ENCODE measurements at places on chromosomes 2 and 18.

- DNase-seq: no peak
These were observed 126.4 kb upstream of the HNMT start for GRCh38 chr2:137837830-137838229.

DNA sequence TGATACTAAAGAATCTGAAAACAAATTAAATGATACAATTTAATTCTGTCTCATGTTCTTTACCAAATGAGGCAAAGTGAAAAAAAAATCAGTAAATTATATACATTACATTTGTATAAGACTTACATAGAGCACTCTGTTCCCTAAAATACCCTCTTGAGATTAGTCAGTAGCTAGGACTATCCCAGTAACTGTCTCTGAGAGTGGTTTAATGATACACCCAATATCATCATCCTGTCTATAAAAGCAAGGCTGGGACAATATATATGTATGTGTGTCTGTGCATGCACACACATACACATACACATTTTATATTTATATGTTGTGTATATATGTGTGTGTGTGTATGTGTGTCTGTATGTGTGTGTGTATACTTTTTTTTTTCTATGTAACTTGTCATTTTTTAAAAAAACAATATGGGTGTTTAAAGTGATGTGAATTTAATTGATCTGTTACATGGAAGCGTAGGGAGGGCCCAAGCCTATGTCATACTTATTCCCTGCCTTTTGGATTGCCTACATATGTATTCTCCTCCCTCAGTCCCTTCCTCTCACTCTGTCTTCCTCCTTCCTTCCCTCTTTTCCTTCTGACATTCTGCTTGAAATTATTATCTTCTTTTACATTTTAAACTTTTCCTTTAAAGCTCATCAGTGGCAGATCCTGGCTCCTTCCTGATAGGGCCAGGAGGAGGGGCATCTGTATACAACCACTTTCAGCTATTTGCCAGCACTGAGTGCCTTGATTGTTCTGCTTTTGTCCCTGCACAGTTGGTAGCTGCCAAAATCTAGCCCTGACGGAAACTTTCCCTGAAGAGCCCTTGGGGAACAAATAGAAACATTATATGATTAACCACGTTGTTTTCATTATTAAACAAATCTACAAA is 6.8 kb downstream of the ASXL3 start:
- DNase-seq: no peak

GRCh38 chr18:60676815-60677214 is 304.2 kb upstream of the MC4R start:
- no peak for DNase-seq

DNA sequence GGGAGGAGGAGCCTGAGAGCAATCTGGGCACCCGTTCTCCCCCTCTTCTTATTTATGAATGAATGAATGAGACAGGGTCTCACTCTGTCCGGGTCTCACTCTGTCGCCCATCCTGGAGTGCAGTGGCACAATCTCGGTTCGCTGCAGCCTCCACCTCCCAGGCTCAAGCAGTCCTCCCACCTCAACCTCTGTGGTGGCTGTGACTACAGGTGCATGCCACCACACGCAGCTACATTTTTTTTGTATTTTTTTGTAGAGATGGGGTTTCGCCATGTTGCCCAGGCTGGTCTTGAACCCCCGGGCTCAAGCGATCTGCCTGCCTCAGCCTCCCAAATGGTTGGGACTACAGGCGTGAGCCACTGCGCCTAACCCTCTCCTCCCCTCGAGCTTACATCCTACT is 198.4 kb downstream of the NEDD4L start:
- DNase-seq: no peak

GRCh38 chr2:212926940-212927339 is 224.5 kb downstream of the IKZF2 start:
- no peak for DNase-seq

GRCh38 chr2:151239624-151240023 is 22.0 kb downstream of the RBM43 start:
- DNase-seq: no peak

DNA sequence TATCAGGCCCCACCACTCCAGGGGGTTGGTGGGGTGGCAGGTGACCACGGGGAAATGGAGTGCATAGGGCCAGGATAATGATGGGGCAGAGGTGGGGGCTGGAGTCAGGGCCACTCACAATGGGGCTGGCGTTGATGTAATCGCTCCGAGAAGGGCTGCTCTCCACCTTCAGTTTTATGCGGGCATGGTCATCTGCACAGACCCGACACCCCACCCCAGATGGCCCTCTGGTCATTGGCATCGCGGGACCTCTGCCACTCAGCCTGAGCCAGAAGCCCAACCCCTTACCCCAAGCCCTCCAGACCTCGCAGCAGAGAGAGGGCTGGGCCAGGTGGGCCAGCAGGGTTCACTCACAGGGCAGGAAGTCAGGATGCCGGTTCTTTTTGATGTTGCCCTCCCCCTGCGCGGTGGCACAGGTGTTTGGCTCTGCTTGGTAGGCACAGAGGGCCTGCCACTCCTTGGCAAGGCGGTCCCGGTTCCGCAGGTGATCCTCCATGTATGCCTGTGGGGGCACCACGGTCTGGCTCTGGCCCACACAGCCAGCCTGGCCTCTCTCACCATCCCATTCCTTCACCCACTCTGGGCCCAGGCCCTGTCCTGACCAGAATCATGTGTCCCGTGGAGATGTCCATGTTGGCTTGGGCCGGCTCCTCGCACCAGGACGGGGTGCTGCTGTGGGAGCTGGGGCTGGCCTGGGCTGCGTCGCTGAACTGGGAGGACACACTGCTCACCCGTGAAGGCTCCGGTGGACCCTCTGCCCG is 12.4 kb downstream of the PTPRN start:
- DNase-seq: no peak

DNA sequence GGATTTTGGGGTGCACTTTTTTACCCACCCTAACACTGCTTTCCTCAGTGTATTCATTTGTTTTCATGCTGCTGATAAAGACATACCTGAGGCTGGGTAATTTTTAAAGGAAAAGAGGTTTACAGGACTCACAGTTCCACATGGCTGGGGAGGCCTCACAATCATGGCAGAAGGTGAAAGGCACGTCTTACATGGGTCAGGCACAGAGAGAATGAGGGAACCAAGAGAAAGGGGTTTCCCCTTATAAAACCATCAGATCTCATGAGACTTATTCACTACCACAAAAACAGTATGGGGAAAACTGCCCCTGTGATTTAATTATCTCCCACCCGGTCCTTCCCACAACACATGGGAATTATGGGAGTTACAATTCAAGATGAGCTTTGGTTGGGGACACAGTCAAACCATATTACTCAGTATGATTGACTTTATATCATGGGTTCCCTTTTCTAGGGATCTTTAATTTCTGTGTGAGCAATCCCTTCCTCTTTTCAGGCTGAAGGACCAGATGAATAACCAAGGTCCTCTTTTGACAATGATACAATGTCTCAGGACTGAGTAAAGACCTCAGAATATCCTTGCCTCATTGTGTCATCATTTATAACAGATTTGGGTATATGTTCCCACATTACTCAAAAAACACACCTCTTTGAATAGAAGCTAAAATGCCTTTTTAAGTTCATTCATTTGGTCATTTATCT is 100.1 kb upstream of the TRIB2 start:
- no peak for DNase-seq

GRCh38 chr2:176090862-176091261 is 1.7 kb upstream of the HOXD13 start:
- no peak for DNase-seq

DNA sequence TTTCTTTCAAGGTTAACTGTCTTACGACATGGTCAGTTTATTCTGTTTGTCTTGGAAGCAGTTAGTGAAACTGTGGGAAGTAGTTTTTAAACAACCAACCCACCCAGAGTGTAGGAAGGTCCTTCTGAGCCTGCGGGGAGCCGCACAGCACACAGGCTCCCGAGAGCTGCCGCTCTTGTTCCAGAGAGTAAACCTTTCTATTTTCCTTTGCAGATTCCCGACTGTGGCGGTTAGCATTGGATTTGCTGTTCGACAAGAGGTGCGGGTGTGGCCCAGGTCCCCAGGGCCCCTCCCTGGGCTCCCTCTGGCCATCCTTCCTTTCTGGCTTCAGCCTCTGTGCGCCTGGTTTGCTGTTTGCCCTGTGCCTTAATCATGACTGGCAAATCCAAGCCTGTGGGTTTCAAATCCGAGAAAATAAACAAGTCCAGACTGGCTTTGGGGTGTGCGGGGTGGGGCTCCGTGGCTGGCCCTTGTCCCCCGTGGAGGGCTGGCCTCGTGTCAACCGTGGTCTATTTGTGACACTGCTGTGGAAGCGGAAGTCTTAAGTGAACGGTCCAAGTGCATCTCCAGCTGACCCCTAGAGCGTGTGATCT is 30.7 kb downstream of the IMPA2 start:
- DNase-seq: no peak

- no peak for DNase-seq
These were observed 39.7 kb downstream of the ANXA4 start for GRCh38 chr2:69781321-69782248.

DNA sequence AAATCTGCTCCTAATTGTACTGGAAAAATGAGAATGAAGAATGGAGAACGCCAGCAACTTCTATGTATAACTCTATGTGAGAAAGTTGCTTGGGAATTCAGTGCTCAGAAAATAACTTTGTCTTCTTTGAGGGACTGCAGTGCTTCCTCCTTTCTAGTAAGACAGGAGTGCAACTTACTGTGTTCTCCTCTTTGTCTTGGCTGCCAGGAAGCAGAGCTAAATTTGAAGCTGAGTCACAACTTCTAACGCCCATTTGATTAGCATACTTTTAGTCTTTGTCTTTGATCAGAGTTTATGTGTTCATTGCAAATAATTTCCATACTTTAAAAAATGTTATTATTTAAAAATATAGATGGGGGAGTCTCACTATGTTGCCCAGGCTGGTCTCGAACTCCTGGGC is 6.6 kb downstream of the ARHGAP25 start:
- DNase-seq: no peak

Measured in stimulated activated CD4-positive, alpha-beta T cell treated with anti-CD3 and anti-CD28 coated beads, Interleukin-15, amount 100 ng/mL, for 48 hours (primary cell).